ENCODE measurements at places on chromosomes 5 and 9.
A peak's percentile ranks its signal among the peaks of the same experiment; 100 is the strongest.

GRCh38 chr9:125544988-125545651, 161.9 kb downstream of the MAPKAP1 start:
- no peak for DNase-seq

GRCh38 chr9:6450641-6451375, 37.8 kb downstream of the UHRF2 start:
- no peak for DNase-seq

- no peak for DNase-seq
Observed at GRCh38 chr5:132076983-132077382, 3.4 kb downstream of the CSF2 start.

- peak; percentile 74 for DNase-seq
Observed at GRCh38 chr5:177005619-177006264, 837 bp downstream of the UIMC1 start.

- no peak for DNase-seq
Observed at GRCh38 chr5:107067395-107067794, 603.3 kb downstream of the EFNA5 start.

DNA sequence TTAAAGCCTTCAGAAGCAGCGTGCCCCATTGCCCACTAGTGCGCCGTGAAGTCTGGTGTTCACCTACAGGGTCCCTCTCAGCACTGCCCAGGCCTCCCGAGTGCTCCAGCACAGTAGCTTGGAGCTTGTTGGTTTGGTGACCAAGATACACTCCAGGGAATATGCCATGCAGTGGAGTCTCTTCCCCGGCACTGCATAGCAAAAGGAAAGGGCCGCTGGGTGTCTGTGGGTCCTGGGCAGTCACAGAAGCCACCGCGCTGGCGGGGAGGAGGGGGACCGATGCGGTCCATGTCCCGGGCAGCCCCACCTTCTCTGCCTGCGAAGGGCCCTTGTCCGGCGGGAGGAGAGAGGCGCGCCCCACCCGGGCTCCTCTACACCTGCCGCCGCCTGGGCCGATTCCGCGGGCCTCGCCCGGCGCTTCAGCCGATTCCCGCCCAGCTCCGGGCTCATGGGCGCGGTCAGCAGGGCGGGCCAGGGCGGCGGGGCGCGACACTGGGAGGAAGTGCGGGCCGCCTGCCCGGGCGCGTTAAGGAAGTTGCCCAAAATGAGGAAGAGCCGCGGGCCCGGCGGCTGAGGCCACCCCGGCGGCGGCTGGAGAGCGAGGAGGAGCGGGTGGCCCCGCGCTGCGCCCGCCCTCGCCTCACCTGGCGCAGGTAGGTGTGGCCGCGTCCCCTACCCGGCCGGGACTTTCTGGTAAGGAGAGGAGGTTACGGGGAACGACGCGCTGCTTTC, at the start of gene SYK:
SYK (plus strand) TSS at position 579 of the 732 bp plus-strand sequence. CDS start 42,080 bp downstream, outside the sequence.
- DNase-seq, result peak; percentile 45

DNA sequence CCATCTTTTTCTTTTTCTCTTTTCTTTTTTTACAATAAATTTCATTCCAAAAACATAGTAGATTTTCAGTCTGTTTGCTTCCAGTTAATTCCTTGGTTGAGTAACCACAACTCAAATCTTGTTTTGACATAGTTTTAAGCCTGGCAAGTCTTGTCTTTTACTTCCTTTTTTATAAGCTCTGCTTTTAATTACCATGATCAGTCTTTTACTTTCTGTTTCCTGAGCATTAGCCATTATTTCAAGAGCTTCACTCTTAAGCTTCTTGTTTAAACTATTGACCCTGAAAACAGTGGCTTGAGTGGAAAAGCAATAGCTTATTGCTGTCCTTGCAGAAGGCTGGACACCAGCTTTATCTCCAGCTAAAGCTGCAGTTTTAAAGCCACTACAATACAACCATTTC, 1363.3 kb downstream of the MAT2B start:
- no peak for DNase-seq

- no peak for DNase-seq
Observed at GRCh38 chr9:95021166-95021886, 294.8 kb downstream of the AOPEP start.

GRCh38 chr5:65108786-65109743, 340.3 kb downstream of the CWC27 start:
- no peak for DNase-seq

Data from liver (tissue), 10 donors.